Neuronal stem cell (in vitro differentiated cells): ENCODE measurements at places on chromosomes 4 and X.

- no peak for DNase-seq
Measured at GRCh38 chr4:5186271-5187064, 135.2 kb downstream of the STK32B start.

DNA sequence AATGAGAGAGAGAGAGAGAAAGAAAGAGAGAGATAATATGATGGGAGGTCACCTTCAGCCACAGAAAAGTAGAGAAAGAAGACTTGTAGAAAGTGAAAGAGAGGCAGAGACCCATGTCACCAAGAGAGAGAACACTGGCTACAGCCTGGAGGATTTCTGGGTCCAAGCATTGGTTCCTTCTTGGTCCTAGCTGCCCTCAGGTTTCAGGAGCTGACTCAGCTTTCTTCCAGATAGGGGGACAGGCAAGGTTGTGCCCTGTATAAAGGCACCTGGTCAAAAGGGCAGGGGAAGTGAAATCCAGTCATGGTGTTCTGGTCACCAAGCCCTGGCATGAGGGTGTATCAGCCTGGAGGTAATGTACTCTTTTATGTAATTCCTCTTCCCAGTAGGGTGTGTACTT lies 47.5 kb upstream of the XK start:
- DNase-seq, result no peak

- DNase-seq, result no peak
Measured at GRCh38 chr4:24190761-24191695, 301.2 kb upstream of the PPARGC1A start.

GRCh38 chrX:17547658-17548057 lies 172.7 kb downstream of the NHS start:
- no peak for DNase-seq

DNA sequence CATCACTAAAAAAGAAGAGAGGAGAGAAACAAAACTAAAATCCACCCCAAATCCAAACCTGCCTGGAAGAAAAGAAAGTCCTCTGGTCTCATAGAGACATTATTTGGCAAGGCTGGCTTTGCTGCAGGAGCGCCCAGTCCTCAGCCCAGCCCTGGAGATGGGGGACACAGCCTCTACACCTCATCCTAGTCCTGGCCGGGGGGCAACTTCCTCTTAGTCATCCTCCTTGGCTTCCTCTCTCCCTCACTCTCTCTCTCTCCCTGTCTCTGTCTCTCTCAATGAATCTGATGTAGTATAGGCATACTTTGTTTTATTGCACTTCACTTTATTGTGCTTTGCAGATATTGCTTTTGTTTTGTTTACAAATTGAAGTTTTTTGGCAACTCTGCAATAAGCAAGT lies 55.8 kb upstream of the MAGEB10 start:
- DNase-seq, result no peak

GRCh38 chr4:86720508-86721068 lies 126.5 kb downstream of the PTPN13 start:
- DNase-seq, result no peak

- no peak for DNase-seq
Measured at GRCh38 chr4:153261461-153261860, 57.2 kb downstream of the TRIM2 start.

- DNase-seq, result no peak
Measured at GRCh38 chr4:84239278-84239845, 259.7 kb downstream of the NKX6-1 start.

- DNase-seq, result peak; percentile 51
Measured at GRCh38 chrX:140766024-140766611, 56.6 kb downstream of the LINC00632 start.

DNA sequence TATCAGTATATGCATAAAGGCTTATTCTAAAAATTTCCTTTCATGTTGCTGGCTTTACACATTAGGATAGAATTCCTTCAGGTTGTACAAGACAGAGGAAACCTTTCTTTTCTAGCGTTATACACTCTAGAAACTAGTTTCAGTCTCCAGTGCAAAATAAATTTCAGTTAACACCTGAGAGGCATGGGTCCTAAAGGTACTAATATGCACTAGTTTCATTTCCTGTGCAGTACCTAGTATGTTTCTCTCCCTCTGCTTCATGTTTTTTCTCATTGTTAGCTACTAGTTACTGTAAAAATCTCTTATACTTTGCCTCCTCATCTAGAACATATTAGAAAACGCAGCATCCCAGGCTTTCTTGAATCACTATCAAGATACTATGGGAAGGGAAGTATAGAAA lies 54.0 kb downstream of the SNX25 start:
- no peak for DNase-seq

GRCh38 chrX:64377753-64378152 lies 17.5 kb downstream of the MTMR8 start:
- DNase-seq, result no peak

DNA sequence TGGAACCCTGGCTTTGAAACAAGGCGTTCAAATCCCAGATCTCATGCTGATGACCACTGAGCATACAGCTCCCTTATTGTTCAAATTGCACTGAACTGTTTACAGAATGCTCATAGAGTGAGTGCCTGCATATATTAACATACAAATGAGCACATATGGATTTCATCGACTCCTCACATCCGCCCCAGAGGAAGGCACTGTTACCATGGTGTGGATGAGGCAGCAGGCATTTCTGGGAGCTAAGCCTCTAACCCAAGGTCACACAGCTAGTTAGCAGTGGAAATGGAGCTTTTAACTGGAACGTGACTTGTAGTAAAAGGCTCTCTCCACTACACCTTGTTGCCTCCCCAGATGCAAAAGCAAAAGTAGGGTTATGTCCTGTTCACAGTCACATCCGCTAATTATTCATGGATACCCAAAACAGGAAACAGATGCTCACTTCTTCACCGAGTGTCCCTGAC lies 289.7 kb downstream of the STK32B start:
- DNase-seq, result no peak

DNA sequence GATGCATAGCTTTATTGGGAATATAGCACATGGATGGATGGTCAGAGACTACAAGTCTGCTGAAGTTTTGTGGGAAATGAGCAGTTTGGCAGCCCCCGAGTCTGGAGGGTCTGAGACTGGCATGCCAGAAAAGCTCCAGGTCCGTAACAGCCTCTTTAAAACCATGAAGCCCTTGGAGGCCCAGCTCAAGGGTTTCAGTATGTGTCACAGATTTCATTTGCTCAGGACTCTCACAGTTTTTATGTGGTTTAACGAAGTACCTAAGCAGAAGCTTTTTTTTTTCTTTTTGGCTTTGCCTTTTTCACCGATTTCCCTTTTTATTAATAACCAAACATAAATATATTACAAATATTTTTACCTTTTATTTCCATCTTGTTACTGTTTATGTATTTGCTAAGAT lies 30.6 kb upstream of the TMEM184C start:
- no peak for DNase-seq

- no peak for DNase-seq
Measured at GRCh38 chr4:36010397-36010929, 233.9 kb downstream of the ARAP2 start.

- no peak for DNase-seq
Measured at GRCh38 chrX:68980906-68981616, 152.2 kb downstream of the EFNB1 start.

DNA sequence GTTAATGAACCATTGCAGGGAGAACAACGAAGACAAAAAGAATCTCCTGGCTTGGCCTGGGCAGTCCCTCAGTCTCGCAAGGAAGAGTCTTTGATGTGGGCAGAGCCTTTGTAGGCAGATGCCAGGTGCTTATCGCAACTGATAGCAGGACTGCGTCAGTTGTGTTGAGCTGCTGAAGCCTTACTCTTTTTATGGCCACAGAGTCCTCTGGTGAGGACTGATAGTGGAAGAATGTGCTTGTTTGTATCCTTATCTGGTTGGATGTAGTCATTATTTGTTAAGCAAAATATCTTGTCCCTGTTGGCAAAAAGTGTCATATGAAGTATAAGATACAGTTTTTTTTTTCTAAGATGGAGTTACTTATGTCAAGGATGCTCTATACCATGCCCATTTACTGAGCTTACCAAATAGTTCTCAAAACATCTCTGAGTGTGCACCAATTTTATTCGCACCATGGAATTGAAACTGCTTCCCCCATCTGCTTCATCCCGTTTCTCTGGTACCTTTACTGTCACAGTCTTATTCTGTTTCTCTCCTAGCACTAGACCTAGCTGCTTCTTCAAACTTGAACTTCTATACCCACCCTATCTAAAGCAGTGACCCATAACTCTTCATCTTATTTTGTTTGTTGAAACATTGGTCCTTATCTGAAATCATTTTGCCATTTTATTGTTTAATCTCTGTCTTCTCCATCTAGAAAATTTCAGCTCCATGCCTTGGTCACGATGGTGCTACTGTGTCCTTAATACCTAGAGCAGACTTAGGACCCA lies 47.0 kb upstream of the SPRY1 start:
- no peak for DNase-seq

- no peak for DNase-seq
Measured at GRCh38 chrX:100445593-100445992, 35.5 kb upstream of the PCDH19 start.

- no peak for DNase-seq
Measured at GRCh38 chr4:155615081-155615887, 51.4 kb upstream of the GUCY1A1 start.

- no peak for DNase-seq
Measured at GRCh38 chr4:3520276-3520675, 11.9 kb downstream of the LRPAP1 start.

GRCh38 chr4:113394730-113395530 lies 345.5 kb downstream of the ANK2 start:
- peak; percentile 79 for DNase-seq

DNA sequence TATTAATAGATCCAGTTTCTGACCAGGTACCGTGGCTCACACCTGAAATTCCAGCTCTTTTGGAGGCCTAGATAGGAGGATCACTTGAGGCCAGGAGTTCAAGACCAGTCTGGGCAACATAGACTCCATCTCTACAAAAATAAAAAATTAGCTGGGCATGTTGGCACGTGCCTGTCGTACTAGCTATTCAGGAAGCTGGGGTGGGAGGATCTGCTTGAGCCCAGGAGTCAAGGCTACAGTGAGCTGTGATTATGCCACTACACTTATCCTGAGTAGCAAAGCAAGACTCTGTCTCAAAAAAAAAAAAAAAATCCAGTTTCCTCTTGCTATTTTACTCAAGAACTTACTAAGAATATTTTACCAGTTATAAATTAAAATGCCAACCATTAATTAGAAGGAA lies 91.7 kb downstream of the SLC10A6 start:
- DNase-seq, result no peak

DNA sequence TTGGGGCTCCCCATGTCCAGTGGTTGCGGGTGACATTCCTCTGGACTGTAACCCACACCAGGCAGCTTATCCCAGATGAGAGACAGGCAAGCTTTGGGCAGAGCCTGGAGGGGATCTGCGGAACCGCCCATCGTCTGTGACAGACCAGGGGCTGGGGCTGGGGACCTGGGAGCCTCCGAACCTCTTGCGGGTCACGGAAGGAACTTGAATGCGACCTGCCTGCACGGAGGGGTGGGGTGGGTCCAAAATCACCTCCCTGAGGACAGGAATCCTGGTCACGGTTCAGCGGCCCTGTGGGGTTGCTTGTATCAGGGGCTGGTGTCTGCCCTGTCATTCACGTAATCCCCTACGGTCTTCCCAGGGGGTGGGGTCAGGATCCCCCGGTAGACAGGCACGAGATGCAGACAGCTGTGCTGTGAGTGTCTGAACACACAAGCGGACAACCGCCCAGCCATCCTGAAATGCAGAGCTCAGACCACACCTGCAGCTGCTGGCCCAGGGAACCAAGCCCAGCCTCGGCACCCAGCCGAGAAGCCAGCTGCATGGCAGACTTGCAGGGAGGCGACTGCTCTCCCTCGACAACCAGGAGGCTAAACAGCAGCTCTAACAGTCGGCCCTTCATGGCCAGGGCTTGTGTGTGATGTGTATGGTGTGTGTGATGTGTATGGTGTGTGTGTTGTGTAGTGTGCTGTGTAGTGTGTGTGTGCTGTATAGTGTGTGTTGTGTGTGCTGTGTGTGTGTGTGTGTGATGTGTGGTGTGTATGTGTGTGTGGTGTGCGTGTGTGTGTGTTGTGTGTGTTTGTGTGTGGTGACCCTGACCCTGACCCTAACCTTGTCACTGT lies 105.9 kb upstream of the ADRA2C start:
- peak; percentile 29 for DNase-seq

GRCh38 chrX:44400588-44400987 lies 57.1 kb upstream of the EFHC2 start:
- DNase-seq, result no peak

DNA sequence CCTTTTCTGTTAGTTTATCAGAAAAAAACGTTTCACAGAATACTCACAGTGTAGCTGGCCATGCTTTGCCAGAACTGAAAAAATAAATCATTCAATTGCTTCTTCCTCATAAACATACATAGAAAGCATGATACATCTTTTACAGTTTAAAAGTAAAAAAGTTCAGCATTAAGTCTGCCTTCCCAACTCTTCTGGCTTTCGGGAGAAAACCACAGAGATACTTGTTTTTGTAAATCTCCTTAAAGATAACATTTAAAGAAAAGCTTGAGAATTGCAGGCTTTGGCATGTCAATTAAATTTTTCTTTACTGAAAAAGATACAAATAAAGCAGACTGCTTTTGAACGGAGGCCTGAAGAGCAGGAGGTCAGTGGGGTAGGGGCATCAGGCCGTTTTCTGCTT lies 66.8 kb downstream of the SEC24D start:
- no peak for DNase-seq

- no peak for DNase-seq
Measured at GRCh38 chr4:147118528-147118927, 172.9 kb upstream of the TTC29 start.
